ENCODE measurements at places on chromosomes 7 and 10. TPM values are rescaled to one million over a fixed set of nuclear protein-coding genes. Genes with fewer than 3 reads are reported as not detected.

GATA3 gene
- total RNA-seq, result 50.3 TPM

MCM10 gene
- 0.73 TPM for total RNA-seq

SPAG6 gene
- total RNA-seq, result 0.35 TPM

GIMAP5 gene
- total RNA-seq, result 64.1 TPM

GJC3 gene
- not detected for total RNA-seq

AUTS2 gene
- 197 TPM for total RNA-seq

AHCYL2 gene
- total RNA-seq, result 11.6 TPM

VSIR gene
- 134 TPM for total RNA-seq

GRID2IP gene
- 0.40 TPM for total RNA-seq

PANK1 gene
- total RNA-seq, result 0.85 TPM

Measured in natural killer cell (primary cell).